ENCODE measurements at places on chromosomes 6 and 20. TPM values are rescaled to one million over a fixed set of nuclear protein-coding genes. Genes with fewer than 3 reads are reported as not detected.

Gene CDC5L
- 16.5 TPM for total RNA-seq

DNA sequence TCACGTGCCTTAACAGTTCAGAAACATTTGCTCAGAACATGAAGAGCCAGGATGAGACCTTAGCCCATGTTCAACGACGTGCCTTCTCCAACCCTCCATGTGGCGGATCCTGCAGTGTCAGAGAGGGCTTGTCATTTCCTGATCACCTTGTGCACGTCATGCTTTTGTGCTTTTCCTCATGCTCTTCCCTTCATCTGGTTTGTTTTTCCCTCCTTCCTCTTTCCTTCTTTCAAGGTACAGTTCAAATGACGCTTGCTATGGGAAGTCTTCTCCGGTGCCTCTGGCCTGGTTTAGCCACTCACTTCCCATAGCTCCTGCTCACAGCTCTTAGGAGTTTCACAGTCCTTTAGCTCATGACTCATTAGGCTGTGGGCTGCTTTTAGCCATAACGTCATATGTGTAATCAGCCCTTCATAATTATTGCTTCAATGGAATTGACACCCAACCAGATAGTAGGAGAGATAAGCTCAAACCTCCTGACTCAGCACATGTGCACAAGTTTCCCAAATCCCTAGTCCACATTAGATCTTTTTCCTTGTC lies 102.7 kb upstream of the CNKSR3 start:
- DNase-seq = no peak
- H3K27me3 ChIP-seq = no peaks in the 10 kb centered on the region
- no peak overlapping the region for H3K4me3 ChIP-seq
- no peaks in the 10 kb centered on the region for H3K36me3 ChIP-seq
- H3K27ac ChIP-seq = no peak overlapping the region
- H3K4me1 ChIP-seq = no peaks in the 10 kb centered on the region

- no peaks in the 10 kb centered on the region for H3K36me3 ChIP-seq
These were observed 544 bp upstream of the NRM start for GRCh38 chr6:30691208-30691847.

- DNase-seq = no peak
- H3K4me1 ChIP-seq = peaks cover 10% of the 10 kb centered on the region
- no peaks in the 10 kb centered on the region for H3K36me3 ChIP-seq
- no peak overlapping the region for H3K4me3 ChIP-seq
- H3K27me3 ChIP-seq = no peaks in the 10 kb centered on the region
These were observed 100.7 kb upstream of the PTPN1 start for GRCh38 chr20:50409495-50409894.
